ENCODE measurements at places on chromosomes 2 and 18. TPM values are rescaled to one million over a fixed set of nuclear protein-coding genes. Genes with fewer than 3 reads are reported as not detected.

Gene SIGLEC15
- total RNA-seq, result 0.66 TPM

Gene MAB21L4
- not detected for total RNA-seq

Gene PLCD4
- total RNA-seq, result 2.6 TPM

Gene FHOD3
- 1.9 TPM for total RNA-seq

Gene MFSD2B
- total RNA-seq, result not detected

Gene HOXD13
- not detected for total RNA-seq

Gene KCNJ13
- not detected for total RNA-seq

Gene INHBB
- total RNA-seq, result 60.6 TPM

Gene ACKR3
- total RNA-seq, result 39.4 TPM

Gene ACVR1C
- total RNA-seq, result 8.0 TPM

Gene CAMKMT
- 11.8 TPM for total RNA-seq

Gene MARS2
- total RNA-seq, result 11.9 TPM

Gene GPN1
- total RNA-seq, result 30.3 TPM

Gene MAT2A
- 180 TPM for total RNA-seq

Gene NDC80
- total RNA-seq, result 0.44 TPM

Gene CCDC85A
- 3.1 TPM for total RNA-seq

Gene VAMP5
- total RNA-seq, result 50.8 TPM

Gene STPG4
- total RNA-seq, result not detected

Gene REG3G
- not detected for total RNA-seq

Gene DYNC1I2
- total RNA-seq, result 126 TPM

Gene NETO1
- total RNA-seq, result not detected

Gene HAUS1
- total RNA-seq, result 44.9 TPM

Gene GBX2
- total RNA-seq, result not detected

Gene CSRNP3
- total RNA-seq, result 1.4 TPM

Gene TXNDC2
- total RNA-seq, result 0.16 TPM

Gene ERICH2
- total RNA-seq, result not detected

Gene FAM124B
- total RNA-seq, result 7.9 TPM

Gene MC5R
- total RNA-seq, result not detected

Gene HOXD12
- not detected for total RNA-seq

Gene FLACC1
- total RNA-seq, result 2.9 TPM

Gene KCNE4
- 5.0 TPM for total RNA-seq
